ENCODE measurements at places on chromosomes 3 and 15.

DNA sequence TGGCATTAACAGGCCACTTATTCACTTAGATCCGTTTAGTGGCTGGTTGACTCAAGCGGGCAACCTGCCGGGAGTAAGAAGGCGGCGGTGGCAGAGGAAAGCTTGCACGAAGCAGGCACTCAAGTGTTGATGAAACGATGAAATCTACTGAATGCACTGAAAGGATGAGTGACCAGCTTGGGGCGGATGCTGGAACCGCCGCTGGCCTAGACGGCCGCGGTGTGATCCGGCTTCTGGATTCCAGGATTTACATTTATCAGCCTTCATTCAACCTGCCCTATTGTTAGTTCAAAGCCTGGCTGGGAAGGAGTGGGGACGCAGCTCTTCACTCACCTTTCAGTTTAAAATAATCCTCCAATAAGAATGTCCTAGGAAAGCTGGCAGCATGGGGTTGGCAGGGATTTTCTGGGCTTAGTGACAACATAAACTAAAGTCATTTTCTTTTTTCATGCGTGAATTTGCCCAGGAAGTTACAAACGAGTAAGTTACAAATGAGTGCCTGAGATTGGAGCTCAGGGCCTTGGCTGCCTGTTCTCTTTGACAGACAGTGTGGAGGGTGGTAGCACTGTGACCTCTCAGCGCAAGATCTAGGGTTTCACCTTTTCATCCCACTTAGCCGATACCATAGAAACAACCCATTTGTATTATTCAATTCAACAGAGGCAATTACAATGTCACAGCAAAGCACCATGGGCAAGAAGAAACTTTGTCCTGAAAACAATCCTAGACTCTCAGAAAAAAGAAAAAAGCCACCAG, 1.1 kb upstream of the PLCH1 start:
- DNase-seq = peak; percentile 57

DNA sequence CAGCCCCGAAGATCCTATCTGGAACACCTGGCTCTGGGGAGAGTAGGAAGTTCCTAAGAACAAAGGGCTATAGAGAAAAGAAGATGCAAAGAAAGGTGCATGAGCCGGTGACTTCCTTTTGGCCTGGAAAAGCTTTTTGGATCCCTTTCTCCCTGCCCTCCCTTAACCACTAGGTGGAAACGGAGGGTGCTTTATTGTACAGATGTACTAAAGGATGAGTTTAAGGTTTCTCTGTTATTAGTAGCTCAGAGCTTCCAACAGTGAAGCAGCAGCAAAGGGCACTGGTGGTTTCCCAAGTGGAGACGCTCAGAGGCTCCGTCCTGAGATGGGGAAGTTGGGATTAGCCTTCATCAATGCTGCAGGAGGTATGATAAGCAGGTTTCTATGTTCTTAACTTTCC, 5.9 kb upstream of the ADGRG7 start:
- DNase-seq = no peak

GRCh38 chr15:52105846-52106245, 6.7 kb downstream of the BCL2L10 start:
- DNase-seq = no peak

GRCh38 chr3:27171113-27171512, 198.1 kb downstream of the NEK10 start:
- DNase-seq = no peak

GRCh38 chr15:29556380-29556779, 265.9 kb downstream of the TJP1 start:
- DNase-seq = peak; percentile 15

DNA sequence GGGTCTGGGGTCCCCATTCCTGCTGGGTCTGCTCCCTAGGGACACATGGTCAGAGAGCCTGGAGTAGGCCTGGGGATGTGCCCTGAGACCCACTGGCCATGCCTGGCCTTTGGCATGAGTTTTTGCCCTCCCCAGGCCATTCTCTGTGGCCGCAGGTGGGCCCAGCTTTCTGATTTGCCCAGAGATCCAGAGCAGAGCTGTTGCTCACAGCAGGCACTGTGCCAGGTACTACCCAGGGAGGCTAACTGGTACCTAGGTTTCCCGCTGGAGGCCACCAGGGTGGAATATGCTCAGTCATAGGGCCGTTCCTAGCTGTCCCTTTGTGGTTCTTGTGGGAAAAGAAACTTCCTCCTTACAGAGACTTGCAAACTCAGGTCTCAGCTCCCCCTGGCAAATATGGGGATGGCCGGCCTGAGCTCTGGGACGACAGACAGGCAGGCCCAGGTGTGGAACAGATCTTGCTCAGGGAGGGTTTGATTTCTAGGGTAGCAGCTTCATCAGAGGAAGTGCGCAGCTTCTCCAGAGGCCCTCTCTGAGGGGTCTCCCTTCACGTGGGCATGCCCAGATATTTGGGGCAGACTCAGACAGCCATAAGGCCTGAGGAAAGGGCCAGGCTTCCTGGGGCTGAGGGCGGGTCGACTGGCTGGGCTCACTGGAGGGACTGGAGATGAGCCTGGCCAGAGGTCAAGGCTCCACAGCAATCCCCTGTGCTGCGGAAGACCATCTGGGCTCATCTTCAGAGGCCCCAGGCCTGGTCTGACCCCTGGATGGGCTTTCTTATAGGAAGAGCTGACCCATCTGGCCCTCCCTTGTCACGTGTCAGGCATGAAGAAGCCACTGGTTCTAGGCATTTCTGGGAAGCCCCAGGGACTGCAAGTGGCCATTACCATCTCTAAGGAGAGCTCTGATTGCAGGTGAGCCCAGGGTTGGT, 28.0 kb downstream of the ACAA1 start:
- no peak for DNase-seq

- no peak for DNase-seq
Measured at GRCh38 chr3:168544097-168544957, 448.6 kb upstream of the GOLIM4 start.

DNA sequence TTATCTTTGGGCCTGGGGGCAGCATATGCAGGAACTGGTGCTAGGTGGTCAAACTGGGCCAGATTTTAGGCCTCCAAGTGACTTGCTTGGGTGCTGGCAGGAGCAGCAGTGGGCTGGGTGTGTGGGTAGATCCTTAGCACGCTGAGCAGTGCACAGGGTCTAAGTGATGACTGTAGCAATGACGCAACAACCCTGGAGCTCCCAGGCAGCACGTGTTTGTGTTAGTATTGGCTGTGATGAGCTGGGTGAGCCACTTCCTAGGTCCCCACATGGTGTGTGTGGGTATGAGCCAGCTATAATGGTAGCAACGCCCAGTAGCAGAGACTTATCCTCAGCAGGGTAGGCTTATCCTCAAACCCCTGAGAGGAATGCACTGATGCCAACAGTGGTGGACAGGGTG, 570.6 kb upstream of the ROBO1 start:
- DNase-seq = no peak

DNA sequence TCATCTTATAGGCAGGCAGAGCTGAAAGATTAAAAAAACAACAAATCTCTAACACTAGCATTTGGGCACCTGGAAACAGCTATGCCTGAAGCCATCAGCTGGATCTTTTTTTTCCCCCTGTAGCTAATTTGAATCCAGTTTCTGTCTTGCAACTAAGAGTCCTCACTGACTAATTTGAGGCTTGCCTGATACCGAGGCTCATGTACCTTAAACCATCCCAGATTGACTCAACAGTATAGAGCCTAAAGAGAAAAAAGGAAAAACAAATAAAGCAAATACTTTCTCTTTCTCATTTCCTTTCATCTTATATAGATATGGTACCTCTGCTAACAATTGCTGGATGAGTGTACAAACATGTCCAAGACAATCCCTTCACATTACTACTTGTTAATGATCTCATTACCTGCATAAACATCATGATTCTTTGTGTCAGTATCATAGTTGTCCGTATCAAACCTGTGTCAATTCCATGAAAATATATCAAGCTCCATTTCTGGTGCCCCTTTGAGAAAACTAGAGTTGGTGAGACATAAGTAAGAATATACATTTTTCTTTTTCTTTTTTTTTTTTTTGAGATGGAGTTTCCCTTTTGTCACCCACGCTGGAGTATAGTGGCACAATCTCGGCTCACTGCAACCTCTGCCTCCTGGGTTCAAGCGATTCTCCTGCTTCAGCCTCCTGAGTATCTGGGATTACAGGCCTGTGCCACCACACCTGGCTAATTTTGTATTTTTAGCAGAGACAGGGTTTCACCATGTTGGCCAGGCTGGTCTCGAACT, 43.1 kb downstream of the BHLHE40 start:
- DNase-seq = peak; percentile 14

DNA sequence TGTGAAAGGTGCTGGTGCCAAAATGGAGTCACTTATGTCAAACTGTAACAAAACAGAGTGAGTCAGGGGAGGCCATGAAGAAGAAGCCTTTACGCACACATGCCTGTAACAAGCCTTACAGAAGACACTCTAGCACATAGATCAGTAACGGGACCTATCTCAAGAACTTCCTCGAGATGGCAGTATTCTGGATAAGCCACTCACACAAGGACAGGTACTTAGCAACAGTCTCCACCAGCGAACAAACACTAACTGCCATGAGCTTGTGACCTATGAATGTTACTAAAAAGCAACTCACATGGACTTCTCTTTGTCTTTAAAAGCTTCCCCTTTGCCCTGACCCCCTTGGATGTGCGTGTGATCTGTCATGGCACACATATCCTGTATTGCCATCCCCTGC, 235.1 kb downstream of the CD47 start:
- no peak for DNase-seq

GRCh38 chr3:17149076-17149475, 264.3 kb downstream of the PLCL2 start:
- DNase-seq = no peak

- no peak for DNase-seq
Measured at GRCh38 chr3:42387802-42388651, 22.4 kb downstream of the LYZL4 start.

DNA sequence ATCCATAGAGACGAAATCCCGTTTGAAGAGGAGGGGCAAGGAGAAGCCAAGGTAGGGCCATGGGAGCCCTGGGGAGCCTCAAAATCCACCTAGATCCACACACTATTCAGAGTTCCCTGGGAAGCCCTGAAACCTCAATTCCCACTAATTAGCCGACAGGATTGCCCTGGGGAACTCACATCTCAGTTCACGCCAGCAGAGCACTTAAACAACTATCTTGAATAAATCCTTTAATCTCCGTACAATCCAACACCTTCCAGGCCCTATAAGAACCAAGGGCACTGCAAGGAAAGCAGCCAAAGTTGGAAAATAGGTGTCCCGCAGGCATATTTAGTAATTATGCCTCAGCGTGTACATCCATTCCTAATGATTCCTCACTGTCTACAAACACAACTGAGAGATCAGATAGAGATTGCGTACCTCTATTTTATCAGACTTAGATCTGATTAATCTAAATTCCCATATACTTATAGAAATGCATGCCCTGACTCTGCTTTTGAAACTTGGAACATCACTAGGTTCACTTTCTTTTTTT, 25.6 kb upstream of the EIF4A2 start:
- no peak for DNase-seq

DNA sequence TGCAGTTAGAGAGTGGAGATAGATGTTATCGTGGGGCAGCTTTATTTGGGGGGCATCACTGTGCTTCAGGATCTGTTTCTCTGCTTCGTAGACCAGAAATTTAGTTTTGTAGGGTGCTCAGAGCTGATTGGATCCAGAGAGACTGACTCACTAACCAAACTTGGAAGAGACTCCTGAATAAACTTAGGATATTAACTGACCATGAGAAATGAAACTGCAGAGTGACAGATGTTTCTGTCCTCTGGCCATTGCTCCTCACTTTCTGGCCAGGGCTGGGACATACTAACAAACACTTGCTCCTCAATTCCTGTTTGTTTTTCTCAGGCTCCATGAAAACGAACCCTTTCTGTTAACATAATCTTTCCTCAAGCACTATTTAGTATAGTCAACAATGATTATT, 4.3 kb downstream of the ZNF592 start:
- DNase-seq = peak; percentile 21

DNA sequence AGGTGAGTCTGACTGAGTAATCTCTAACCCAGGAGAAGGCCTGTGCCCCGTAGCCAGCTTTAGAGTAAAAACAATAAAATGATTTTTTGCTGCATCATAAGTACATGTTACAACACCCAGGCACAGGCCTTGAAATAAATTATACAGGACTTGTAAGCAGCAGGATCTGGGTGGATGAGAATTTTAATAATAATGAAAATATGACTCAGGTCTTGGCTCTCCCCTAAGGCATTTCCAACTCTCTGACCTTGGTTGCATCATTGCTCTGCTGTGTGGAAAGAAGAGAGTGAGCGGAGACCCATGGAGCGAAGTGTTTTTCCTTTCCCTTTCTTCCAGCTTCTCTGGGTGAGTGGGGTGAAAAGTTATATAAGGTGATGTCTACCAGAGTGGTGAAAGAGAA, 44.6 kb downstream of the EOMES start:
- DNase-seq = peak; percentile 37

DNA sequence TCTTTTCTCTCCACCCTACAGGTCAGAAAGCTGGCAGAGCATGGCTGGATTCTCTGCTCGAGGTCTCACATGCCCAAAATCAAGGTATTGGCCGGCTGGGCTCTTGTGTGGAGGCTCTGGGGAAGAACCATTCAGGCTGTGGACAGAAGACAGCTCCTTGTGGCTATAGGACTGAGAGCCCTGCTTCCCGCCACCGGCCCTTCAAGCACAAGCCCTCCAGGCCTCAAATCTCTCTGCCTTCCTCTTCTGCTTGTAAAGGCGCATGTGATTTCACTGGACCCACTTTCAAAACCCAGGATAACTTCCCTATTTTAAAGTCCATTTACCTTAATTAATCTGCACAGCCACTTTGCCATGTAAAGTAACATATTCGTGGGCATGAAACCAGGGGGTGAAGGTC, 36.2 kb upstream of the MGLL start:
- no peak for DNase-seq

DNA sequence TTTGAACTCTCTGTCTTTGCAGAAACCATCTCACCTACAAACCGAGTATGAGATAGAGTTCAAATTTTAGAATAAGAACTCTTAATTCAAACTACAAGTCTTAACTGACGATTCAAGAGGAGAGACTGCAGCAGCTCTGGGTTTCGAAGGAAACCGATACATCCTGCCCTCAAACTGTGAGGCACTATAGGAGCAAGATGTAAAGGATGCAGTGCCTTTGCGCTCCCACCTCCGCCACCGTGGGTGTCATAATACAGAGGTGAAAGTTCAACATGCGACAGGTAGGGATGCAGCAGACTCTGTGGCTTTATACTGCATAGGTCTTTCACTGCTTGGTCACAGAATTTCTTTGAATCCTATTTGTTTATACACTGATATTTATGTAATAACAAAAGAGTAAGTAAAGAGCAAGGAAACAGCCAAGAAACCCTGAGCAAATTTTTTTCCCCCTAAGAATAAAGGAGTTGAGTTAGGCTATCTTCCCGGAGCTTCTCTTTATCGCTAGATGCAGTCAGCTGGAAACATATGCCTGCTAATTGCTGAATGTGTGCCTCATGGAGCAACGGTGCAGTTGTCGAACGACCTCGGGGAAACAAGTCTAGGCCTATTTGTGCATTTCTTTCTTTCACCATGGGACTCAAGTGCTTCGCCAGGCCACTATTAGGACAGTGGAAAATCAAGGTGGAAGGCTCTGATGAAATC, 1097.6 kb upstream of the CFAP20DC start:
- DNase-seq = no peak

DNA sequence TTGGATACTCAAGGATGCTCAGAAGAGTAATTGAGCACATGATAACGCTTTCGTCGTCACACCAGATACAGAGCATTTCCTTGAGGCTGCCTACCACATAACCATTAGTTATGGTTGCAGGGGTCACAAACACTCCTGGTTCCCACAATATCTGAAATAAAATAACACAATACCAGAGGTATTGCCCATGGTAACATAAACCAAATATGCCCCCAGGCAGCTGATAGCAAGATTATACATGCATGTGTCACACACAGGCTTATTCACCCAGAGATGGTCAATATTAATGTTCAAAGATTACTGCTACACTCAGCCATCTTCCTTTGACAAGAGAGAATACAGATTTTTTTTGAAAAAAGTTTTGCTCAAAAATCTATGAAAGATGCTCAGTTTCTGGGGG, 7.3 kb downstream of the RPL39L start:
- DNase-seq = no peak

Data from kidney glomerular epithelial cell (primary cell).